ENCODE measurements at places on chromosomes 11 and 22.

DNA sequence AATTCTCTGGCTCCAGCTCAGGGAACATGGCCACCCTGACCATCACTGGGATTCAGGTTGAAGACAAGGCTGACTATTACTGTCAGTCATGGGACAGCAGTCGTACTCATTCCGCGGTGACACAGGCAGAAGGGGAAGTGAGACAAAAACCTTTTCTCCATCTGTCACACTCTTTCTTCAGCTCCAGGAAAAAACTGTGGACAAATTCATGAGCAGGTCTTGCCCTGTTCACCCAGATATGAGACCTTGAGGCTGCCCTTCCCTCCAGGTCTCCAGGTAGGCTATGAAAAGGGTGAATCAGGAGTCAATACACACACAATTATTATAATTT, 39.4 kb upstream of the GGTLC2 start:
- no peak for DNase-seq

GRCh38 chr22:49993649-49994360, 18.8 kb downstream of the IL17REL start:
- no peak for DNase-seq

- DNase-seq: no peak
Observed at GRCh38 chr11:73221451-73221850, 3.4 kb downstream of the P2RY2 start.

DNA sequence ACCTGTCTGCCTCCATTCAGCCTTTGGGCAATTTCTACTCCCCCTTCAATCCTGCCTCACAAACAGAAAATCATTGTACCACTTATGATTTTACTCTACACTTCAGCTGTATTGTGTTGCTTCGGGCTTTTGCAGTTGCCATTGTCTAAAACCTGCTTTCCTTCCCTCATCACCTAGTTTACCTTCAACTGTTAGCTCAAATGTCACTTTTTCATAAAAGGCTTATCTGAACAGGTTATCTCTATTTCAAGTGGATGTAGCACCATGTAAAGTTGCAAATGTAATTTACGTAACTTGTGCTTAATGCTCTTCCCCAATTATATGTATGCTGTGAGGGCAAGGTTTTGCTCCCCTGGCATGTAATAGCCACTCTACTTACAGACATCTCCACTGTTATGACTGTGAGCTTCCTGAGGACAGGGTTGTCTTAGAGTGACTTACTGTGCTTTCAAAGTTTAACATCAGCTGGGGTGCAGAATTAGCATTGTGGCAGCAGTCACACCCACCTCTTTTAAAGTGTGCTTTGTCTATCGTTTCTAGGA, 5.4 kb downstream of the RPS25 start:
- DNase-seq: no peak
